Heart right ventricle (tissue), 16 donors: ENCODE measurements at places on chromosomes 4 and X. TPM values are rescaled to one million over a fixed set of nuclear protein-coding genes. Genes with fewer than 3 reads are reported as not detected.

The TLL1 gene
- total RNA-seq = 0.96 TPM

DNA sequence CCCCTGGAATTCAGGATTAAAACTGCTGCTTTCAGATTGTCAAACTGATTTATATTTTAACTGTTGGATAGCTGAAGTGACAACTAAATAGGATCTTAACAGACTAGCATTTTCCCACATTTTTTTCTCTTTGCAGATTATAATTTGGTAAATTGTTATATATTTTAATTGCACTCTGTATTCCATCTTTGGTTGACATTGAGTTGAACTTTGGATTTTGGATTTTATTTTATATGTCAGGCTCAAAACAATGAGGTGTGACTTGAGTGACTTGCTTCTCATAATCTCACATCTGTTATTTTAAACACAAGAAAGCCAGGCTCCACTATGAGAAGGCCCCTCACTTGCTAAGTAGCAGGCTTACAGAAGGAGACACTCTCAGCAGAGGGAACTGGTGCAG lies 38.1 kb downstream of the NAA11 start:
- no peaks in the 10 kb centered on the region for H3K36me3 ChIP-seq
- H3K4me3 ChIP-seq = no peak overlapping the region
- no peak for DNase-seq
- H3K4me1 ChIP-seq = no peaks in the 10 kb centered on the region

DNA sequence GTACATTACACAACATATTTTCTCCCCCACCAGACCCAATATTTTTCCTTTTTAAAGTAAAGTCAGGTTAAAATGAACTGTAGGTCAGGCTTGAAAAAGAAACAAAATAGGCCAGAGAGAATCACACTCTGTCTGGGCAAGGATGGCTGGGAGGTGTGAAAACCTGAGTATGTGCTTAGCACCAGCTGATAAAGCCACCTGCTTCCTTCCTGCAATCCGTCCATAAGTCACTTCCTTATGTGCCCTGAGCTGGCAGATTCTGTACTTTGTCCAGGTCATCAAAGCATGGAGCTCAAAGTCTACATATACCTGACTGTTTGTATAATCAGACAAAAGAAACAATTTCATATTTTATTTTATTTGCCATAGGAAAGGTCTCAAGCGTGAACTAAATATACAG lies 37.7 kb downstream of the ANTXR2 start:
- no peak overlapping the region for H3K4me3 ChIP-seq
- no peaks in the 10 kb centered on the region for H3K27me3 ChIP-seq
- no peaks in the 10 kb centered on the region for H3K36me3 ChIP-seq
- H3K27ac ChIP-seq = no peak overlapping the region
- H3K4me1 ChIP-seq = no peaks in the 10 kb centered on the region

GRCh38 chr4:8828869-8829268 lies 42.8 kb downstream of the HMX1 start:
- H3K36me3 ChIP-seq = no peaks in the 10 kb centered on the region
- no peaks in the 10 kb centered on the region for H3K4me1 ChIP-seq
- peaks cover 8% of the 10 kb centered on the region for H3K27me3 ChIP-seq
- H3K27ac ChIP-seq = no peak overlapping the region
- no peak overlapping the region for H3K4me3 ChIP-seq
- no peak for DNase-seq

GRCh38 chr4:53777244-53777984 lies 186.1 kb upstream of the LNX1 start:
- H3K27ac ChIP-seq = no peak overlapping the region
- H3K27me3 ChIP-seq = peaks cover 7% of the 10 kb centered on the region
- H3K4me1 ChIP-seq = peaks cover 5% of the 10 kb centered on the region
- H3K36me3 ChIP-seq = no peaks in the 10 kb centered on the region
- DNase-seq = no peak
